Stimulated activated CD8-positive, alpha-beta memory T cell treated with anti-CD3 and anti-CD28 coated beads, Interleukin-2, amount 100 ng/mL, for 1 hour (primary cell): ENCODE measurements at places on chromosomes 11 and 22.

GRCh38 chr11:116879800-116880625, 42.6 kb upstream of the APOA1 start:
- no peak for DNase-seq

- DNase-seq = no peak
These were observed 29.3 kb upstream of the MUC5B start for GRCh38 chr11:1193326-1194230.

GRCh38 chr22:50628543-50629134, 687 bp upstream of the ARSA start:
- no peak for DNase-seq

DNA sequence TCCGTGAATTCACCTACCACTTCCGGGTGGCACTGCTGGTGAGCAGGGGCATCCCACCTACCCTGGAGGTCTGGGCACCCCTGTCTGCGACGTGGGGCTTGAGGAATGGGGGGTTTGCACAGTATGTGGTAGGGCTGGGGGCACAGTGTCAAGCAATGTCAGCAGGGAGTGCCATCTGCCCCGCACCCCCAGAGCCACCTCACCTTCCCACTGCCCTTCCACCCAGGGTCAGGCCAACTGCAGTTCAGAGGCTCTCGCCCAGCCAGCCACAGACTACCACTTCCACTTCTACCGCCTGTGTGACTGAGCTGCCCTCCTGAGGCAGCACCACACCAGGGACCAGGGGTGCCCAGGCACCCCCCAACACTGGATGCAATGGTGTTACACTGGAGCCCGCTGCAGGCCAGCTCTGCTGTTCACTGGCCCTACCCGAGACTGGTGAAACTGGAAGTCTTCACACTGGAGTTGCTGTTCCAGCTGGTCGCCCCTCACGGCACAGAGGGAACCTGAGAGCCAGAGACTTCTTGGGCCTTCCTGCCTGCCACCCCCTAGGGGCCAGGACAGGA, 6.5 kb downstream of the TMEM258 start:
- DNase-seq = no peak

DNA sequence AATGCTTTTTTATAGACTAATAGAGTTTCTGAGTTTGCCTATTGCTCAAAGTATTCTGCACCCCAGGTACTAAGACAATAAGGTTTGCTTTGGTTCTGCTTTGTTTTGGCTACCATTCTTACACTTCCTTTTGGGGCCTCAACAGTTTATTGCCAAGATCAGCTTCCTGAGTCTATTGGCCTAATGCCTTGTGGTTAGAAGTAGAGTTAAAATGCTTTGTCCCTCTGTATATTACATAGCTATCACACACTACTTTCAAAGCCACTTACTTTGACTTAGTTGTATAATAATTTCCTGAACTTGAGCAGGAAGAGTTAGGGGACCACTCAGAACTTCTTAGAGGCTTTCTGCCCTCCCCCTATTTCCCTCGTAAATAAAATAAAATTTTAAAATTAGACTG, 96.5 kb downstream of the DLG2 start:
- no peak for DNase-seq

DNA sequence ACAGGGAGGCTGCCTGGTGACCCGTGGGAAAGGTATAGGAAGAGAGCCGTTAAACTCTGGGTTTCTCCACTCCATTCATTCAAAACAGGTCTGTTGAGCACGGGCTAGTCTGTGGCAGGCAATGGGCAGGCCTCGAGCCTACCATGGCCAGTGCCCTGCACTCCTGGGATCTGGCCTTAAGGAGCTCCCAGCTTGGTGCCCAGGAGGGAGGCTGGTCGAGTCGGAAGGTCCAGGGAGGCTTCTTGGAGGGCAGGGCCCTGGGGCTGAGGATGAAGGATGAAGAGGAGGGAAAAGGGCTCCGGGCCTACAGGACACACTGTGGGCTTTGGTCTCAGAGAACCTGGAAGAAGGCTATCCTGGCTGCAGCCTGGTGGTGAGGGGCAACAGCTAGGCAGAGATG, 41.9 kb upstream of the MN1 start:
- DNase-seq = no peak

DNA sequence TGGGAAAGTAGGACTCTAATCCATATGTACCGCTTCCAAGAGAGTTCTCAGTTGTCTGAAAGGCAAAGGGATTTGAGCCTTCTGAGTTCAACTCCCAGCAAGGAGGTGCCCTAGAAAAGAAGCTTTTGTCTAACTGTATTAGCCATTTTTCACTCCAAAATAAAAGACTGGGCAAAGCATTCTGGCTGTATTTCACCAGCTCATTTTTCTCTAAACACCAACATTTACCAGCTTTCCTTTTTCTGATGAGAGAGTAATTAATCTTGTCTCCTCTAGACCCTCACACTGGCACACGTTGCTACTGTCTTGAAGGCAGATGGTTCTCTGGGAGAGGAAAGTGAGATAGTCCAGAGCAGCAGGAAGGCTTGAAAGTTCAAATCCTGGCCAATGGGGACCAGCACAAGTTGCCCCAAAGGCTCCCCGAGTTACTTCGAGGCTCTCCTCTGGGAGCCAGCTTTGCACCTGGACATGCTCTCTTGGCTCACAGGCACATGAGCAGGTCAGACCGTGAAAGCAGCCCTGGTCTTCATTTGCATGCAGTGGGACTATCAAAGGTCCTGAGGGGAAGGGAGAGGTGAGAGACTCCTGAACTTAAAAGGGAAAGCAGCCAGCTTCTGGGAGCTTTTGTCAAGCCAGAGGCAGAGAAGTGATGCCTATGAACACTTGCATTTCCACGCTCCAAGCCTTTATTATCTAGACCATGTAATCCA, 100.0 kb downstream of the NTM start:
- no peak for DNase-seq

- no peak for DNase-seq
These were observed 4.9 kb upstream of the SPECC1L start for GRCh38 chr22:24265734-24266133.

- no peak for DNase-seq
These were observed 51.2 kb upstream of the ELF5 start for GRCh38 chr11:34564807-34565241.

DNA sequence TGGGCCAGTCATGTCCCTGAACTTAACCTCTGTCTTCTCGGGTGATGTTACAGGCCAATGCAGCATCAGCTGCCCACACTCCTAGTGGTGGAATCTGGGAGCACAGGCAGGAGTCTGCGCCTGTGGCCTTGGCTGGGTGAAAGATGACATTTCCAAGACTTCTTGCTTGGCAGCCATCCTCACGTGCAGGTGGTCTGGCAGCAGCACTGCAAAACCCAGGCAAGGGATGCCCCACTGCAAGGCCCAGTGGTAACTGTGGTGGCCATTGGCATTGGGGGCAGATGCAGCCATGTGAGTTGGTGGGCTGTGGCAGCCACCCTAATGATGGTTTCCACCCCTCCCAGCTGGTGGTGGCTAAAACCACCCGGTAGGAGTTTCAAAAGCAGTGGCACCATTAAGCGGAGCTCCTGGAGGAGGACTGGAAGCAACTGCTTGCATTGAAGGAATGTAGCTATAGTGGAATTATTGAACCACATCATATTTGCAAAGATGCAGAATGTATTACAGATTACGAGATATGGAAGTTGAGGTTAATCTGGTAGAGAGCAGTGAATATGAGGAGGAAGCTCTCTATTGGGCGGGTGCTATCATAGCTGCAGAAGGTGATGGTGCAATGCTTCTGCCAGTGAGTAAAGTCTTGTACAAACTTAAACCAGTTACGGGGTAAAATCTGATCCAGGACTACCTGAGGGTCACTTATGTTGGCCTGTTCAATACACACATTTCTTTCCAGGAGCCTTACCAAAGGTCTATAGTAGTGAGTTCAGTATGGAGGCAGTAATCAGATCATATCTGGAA, 120.7 kb upstream of the TOP3B start:
- no peak for DNase-seq
